H9 (cell line): ENCODE measurements at places on chromosomes 3 and 15. TPM values are rescaled to one million over a fixed set of nuclear protein-coding genes. Genes with fewer than 3 reads are reported as not detected.

GRCh38 chr15:85474700-85475316 lies 94.4 kb downstream of the AKAP13 start:
- peaks cover 10% of the 10 kb centered on the region for H3K4me1 ChIP-seq
- H3K27ac ChIP-seq, result no peak overlapping the region
- H3K4me3 ChIP-seq, result no peak overlapping the region

GRCh38 chr3:165193366-165194254 lies 2.6 kb downstream of the SLITRK3 start:
- no peak for DNase-seq
- peaks cover 27% of the 10 kb centered on the region for H3K27me3 ChIP-seq
- H3K4me1 ChIP-seq, result no peaks in the 10 kb centered on the region; the same call in 1 of the 2 replicates
- no peak overlapping the region for H3K27ac ChIP-seq

The DLEC1 gene
- total RNA-seq, result 2.0 and 2.1 TPM in 2 replicates

- no peaks in the 10 kb centered on the region for H3K27me3 ChIP-seq
- no peak overlapping the region for H3K27ac ChIP-seq
- DNase-seq, result no peak
- no peaks in the 10 kb centered on the region for H3K4me1 ChIP-seq
- no peaks in the 10 kb centered on the region for H3K36me3 ChIP-seq
Observed at GRCh38 chr3:117669774-117670173, 960.2 kb downstream of the TUSC7 start.

DNA sequence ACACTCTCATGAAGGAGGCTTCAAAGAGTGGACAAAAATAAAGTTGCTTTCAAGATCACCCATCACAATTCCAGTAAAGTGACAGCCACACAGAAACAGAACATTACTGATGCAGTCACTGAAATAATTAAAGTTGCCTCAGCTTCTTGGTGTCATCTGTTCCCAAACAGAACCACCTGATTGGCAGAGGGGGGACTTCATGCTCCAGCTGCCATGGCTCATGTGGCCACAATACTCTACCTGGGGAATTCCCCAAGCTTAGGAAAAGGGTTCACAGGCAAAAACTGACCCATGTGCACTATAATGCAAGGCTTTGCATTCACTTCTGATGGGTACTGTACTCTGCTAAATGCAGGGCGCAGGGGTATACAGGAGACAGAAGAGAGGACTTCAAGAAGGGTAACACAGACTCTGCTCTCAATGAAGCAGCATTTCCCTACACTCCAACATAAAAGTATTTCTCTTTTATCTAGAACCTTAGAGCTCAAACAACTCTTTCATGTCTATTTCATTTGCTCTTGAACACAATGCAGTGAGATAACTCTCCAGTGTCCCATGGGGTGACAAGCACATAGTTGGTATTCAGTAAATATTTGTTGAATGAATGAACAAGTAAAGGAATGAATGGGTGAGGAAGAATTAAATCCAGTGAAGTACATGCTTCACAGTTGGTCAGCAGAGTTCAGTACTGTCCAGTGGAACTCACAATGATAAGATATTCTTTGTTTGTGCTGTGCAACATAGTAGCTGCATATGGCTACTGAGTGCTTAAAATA lies 8.6 kb upstream of the CTNNB1 start:
- H3K27me3 ChIP-seq, result no peaks in the 10 kb centered on the region
- H3K4me1 ChIP-seq, result no peaks in the 10 kb centered on the region
- no peak for DNase-seq
- H3K27ac ChIP-seq, result no peak overlapping the region

The CLRN1 gene
- not detected in 2 replicates for total RNA-seq

GRCh38 chr3:161171639-161172552 lies 49.2 kb upstream of the NMD3 start:
- DNase-seq, result no peak
- no peaks in the 10 kb centered on the region for H3K27me3 ChIP-seq
- H3K4me1 ChIP-seq, result no peaks in the 10 kb centered on the region
- H3K36me3 ChIP-seq, result no peaks in the 10 kb centered on the region

DNA sequence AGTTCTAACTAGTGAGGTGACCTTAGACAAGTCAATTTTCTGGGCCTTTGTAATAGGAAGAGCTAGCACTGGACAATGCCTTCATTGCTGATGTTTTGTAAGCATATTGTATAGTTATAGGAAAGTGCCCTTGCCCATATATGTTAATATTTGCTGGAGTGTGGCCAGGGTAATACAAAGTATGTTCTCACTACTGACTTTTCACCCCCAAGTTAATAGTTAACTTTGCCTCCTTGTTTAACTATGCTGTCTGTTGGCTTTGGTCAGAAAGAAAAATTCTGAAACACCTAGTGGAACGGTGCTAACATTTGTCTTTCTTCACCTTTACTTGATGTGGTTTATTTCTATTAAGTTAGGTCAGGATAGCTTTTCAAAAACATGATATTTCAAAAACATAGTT lies 287.4 kb upstream of the CTNNB1 start:
- H3K36me3 ChIP-seq, result no peaks in the 10 kb centered on the region
- no peak for DNase-seq
- H3K4me1 ChIP-seq, result no peaks in the 10 kb centered on the region
- H3K27ac ChIP-seq, result no peak overlapping the region

The GOLGA6L4 gene
- 1.2 and 2.8 TPM in 2 replicates for total RNA-seq

DNA sequence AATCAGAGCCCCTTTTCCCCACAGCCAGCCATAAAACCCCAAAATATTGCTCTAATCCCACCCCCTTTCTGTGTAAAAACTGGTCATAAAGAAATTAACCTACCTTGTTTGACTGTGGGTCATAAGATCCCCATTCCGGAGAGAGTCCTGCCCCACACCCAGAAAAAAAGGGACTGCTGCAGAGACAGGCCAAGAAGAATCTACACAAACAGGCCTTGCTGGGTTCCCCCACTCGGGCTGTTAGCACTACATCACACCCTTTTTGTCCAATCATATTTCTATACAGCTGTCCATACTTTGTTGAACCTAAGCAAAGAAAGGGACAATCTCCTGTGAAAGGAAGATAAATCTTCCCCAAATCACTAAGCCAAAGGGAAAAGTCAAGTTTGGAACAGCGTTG lies 84.4 kb upstream of the MFGE8 start:
- H3K4me3 ChIP-seq, result no peak overlapping the region
- H3K27me3 ChIP-seq, result no peaks in the 10 kb centered on the region
- peaks cover 21% of the 10 kb centered on the region for H3K4me1 ChIP-seq
- no peak for DNase-seq
- no peaks in the 10 kb centered on the region for H3K36me3 ChIP-seq
- no peak overlapping the region for H3K27ac ChIP-seq

The ACKR4 gene
- total RNA-seq, result not detected in 2 replicates

- H3K4me1 ChIP-seq, result no peaks in the 10 kb centered on the region
- DNase-seq, result no peak
- H3K36me3 ChIP-seq, result no peaks in the 10 kb centered on the region
- H3K4me3 ChIP-seq, result no peak overlapping the region
Observed at GRCh38 chr3:59084583-59084982, 34.8 kb upstream of the CFAP20DC start.

GRCh38 chr3:124107104-124107890 lies 115.4 kb upstream of the ROPN1 start:
- no peaks in the 10 kb centered on the region for H3K4me1 ChIP-seq
- H3K4me3 ChIP-seq, result no peak overlapping the region
- DNase-seq, result no peak

GRCh38 chr3:196063971-196064370 lies 17.9 kb downstream of the TFRC start:
- H3K27me3 ChIP-seq, result no peaks in the 10 kb centered on the region
- no peaks in the 10 kb centered on the region for H3K4me1 ChIP-seq
- H3K4me3 ChIP-seq, result no peak overlapping the region
- no peak for DNase-seq
- H3K27ac ChIP-seq, result no peak overlapping the region

DNA sequence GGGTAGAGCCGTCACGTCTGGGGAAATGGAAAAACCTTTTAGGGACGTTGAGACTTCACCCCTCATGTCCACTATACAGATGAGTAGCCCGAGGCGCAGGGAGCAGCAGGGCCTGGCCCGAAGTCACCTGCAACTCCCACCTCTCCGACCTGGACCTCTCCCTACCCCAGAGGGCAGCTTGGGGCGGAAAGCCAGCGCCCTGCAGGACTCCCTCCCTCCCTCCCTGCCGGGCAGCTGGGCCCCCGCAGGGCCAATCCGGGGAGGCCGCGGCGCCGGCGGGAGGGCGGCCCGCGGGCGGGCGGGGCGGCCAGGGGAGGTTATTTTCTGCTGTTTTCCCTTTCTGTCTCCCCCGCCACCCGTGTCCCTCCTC lies 2.0 kb downstream of the WNT7A start:
- H3K4me3 ChIP-seq, result peak overlapping the region; percentile 46
- peaks cover 53% of the 10 kb centered on the region for H3K27me3 ChIP-seq
- H3K4me1 ChIP-seq, result peaks cover 4% of the 10 kb centered on the region; the same call in 1 of the 2 replicates
- no peaks in the 10 kb centered on the region for H3K36me3 ChIP-seq
- no peak for DNase-seq

- no peak overlapping the region for H3K4me3 ChIP-seq
- DNase-seq, result no peak
- no peaks in the 10 kb centered on the region for H3K4me1 ChIP-seq
- H3K36me3 ChIP-seq, result no peaks in the 10 kb centered on the region
Observed at GRCh38 chr3:129583289-129583688, 23.2 kb downstream of the PLXND1 start.

The CD86 gene
- total RNA-seq, result not detected in 2 replicates

- H3K4me3 ChIP-seq, result no peak overlapping the region
- H3K4me1 ChIP-seq, result no peaks in the 10 kb centered on the region; the same call in 1 of the 2 replicates
- H3K36me3 ChIP-seq, result peaks cover 1% of the 10 kb centered on the region; the same call in 1 of the 3 replicates
- H3K27me3 ChIP-seq, result no peaks in the 10 kb centered on the region
- H3K27ac ChIP-seq, result no peak overlapping the region
Observed at GRCh38 chr3:172647823-172648222, 63.0 kb downstream of the NCEH1 start.

DNA sequence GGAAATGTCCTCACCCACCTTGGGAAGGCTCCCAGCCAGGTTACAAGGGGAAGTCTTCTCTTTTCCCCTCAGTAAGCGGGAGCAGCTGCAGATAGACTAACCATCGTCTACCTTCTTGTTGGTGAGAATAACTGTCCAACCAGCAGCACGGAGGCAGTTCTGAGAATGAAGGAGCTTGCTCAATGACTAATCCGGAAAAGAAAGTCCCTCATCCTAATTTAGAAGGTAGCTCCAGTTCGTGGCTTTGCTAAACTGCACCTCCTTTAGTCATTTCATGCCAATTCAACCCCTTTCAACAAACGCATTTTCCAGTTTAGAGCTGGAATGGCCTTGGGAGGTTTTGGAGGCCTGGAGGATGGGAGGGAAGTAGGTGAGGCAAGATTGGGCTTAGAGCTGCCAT lies 527.4 kb upstream of the PROK2 start:
- no peaks in the 10 kb centered on the region for H3K4me1 ChIP-seq
- no peaks in the 10 kb centered on the region for H3K36me3 ChIP-seq
- no peak overlapping the region for H3K4me3 ChIP-seq
- H3K27me3 ChIP-seq, result no peaks in the 10 kb centered on the region
